Inflammatory macrophage treated with lipopolysaccharide for 1 hour (primary cell): ENCODE measurements at places on chromosomes 2 and 18.
A peak's percentile ranks its signal among the peaks of the same experiment; 100 is the strongest.

GRCh38 chr18:24672165-24672941 is 211.9 kb downstream of the HRH4 start:
- no peak for DNase-seq

DNA sequence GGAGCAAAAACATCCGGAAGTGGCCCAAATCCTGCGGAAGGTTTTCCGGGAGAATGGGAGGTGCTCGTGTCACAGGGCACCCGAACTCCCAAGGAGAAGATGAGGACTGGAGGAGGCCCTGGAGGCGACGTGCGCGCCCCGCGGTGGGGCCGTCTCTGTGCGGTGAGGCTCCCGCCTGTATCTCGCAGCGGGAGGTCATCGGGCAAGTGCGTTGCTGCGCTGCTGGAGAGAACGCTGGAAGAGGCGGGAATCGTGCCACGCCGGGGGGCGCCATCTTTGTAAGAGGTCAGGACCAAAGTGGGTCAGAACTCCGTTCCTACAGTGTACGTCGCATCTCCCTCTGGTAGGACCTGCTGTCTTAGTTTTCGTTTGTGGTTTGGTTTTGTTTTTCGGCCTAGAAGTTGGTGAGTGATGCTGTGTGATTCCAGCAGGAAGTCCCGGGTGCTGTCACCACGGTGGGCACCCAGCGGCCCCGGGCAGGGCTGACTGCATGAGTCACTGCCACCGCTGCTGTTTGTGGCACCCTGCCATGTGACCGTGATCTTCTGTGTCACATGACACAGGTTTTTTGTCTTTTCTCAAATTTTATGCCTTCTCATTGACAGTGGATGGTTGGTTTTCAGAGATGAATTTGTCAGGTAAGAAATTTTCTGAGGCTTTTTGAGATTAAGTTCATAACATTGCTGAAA is 21.5 kb upstream of the ATP9B start:
- no peak for DNase-seq

DNA sequence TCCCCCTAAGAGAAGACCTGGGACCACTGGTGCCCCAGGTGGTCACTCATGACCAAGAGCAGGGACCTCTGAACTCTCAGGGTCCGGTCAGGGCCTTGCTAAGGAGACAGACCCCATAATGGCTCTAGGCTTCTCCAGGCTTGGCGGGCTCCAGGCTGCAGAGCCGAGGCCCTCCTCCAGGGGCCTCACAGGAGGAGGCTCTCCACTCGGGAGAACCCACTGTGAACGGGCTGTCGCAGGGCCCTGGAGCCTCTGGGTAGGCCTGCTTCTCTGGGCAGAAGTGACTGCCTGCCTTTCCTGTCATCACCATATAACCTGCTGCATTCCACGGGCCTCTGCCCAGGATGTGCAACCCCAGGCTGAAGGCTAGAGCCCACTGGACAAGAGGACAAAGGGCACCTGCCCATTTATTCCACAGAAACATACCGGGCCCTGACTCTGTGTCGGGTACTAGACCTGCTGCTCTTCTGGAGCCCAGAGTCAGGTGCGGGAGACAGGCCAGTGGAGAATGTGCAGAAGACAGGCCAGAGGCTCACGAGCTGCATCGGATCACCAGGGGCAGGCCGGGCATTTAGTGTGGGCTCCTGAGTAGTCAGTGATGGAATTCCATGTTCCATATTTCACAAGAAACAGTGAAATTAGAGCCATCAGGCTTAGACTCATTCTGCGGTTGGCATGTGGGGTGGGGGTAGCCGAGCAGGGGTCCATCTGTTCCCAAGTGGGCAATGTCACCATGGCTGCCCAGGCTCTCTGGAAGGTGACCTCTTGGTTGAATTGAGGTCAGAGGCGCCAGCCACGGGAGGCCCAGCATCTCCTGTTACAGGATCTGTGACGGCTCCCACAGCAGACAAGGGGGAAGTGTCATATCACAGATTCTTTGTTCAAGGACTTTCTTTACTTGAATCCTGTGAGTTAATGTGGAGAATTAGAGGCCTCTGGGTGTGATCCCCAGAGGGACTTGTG is 220.8 kb downstream of the SH3RF3 start:
- DNase-seq, result no peak

DNA sequence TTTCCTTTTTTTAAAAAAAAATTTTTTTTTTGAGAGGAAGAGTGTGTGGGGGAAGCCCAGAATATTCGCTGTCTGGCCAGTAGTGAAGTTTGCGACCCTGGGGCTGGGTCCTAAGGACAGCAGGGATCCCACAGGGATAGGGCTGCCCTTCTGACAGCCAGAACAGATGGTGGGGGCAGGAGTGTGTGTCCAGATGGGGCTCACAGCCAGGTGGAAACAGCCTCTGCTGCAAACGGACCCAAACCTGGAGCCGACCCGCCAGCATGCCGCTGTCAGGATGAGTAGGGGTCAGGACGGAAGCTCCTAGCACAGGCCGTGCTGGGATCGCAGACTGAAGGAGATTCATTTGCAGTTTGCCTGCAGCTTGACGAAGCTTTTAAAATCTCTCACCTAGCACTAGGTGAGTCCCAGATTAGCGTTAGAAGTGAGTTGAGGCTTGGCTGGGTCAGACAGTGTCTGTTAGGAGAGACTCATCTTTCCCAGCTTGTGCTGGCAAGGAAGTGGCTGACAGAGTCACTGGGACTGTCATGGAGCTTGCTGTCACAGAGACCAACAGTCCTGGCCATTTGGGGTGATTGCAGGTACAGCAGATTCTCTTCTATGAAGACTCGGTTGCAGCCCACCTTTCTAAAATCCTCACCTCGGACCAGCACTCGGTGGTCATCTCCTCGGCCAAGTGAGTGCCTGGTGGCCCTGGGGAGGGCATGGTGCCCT is 93.4 kb downstream of the DGKD start:
- no peak for DNase-seq

GRCh38 chr2:134152045-134153010 is 101.5 kb upstream of the MGAT5 start:
- DNase-seq, result peak; percentile 71

DNA sequence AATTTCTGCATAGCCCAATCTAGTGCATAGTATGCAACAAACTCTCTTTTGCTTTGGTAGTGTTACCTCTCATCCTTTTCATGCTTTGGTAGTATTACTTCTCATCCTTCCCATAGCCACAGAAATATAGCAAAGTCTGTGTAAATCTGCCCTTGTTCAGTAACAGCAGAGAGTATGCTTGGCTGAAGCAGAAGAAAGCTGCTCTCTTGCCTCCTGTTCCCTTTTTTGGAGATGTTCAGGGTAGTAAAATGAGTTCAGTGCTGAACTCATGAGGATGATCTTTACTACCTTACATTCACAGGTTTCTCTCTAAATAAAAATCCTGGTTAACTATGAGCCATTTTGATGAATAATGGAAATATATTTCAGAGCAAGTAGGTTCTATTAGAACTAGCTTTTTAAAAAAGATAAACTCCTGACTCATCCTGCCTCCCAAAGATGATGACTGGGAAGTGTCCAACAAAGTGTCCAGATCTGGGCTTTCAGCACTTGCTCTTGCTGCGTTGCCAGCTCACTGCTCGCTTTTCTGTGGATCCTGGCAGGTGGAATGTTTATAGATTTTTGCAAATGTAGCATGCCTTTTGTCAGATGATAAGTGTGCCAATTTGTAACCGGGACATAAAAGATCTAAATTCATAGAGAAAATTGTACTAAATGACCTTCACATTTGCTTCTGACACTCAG is 29.4 kb upstream of the CHMP3 start:
- DNase-seq, result no peak

- DNase-seq, result peak; percentile 58
These were observed 503 bp downstream of the ZNF513 start for GRCh38 chr2:27379836-27380625.

DNA sequence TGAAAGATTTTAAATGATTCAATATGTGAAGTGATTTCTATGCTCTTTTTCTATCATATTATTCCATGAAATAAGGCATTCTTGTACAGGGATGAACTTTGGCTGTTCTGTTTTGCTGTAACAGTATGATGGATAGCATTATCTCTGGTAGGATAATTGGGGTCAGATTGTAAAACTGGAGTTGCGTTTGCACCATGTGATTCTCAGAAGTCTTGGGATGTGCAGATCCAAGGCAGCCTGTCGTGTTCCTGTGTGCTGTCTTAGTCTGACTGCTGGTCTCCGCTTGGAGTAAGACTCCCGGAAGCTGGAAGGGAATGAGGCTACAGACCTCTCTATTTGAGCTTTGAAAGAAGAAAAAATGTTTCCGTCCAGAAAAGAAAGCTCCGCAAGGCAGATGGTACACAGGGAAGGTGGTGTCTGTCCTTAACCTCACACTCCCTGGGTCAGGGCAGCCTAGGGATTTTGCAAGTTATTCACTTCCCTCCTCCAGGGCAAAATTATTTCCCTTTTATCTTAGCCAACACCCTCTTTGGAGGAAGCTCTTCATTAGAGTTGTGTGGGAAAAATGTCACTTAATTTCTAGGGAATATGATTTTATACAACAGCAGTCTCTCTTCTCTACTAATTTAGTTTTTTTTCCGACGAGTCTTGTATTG is 250.6 kb downstream of the PTPRM start:
- no peak for DNase-seq

- DNase-seq, result no peak
These were observed 34.0 kb downstream of the SLC4A10 start for GRCh38 chr2:161658259-161658658.

GRCh38 chr2:126936219-126936723 is 37.6 kb downstream of the TEX51 start:
- DNase-seq, result no peak

GRCh38 chr2:25419678-25420242 is 78.0 kb upstream of the DNMT3A start:
- DNase-seq, result peak; percentile 16

DNA sequence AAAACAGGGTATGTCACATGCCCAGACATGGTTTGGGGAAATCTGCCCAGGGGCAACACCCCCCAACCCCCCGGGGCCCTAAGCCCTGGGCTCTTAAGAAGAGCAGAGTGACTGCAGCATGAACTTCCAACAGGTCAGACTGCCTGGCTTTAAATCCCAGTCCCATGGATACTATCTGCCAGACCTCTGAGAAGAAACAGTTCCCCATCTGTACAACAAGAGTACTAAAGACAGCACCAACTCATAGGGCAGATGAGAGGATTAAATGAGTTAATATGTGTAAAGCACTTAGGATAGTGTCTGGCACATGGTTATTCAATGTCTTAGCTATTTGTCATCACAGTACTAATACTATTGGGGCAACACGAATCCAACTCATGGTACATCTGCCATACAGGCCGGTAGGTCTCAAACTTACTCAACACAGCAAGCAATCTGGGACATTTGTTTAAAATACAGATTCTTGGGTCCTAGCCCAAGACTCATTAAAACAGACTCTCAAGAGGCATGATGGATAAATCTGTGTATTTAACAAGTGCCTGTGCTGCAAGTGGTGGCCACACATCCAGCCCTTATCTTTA is 23.4 kb downstream of the CDH2 start:
- no peak for DNase-seq

GRCh38 chr18:74597662-74598349 is at the start of gene ZNF407:
TSS of gene ZNF407 (plus strand) at chr18:74597870. CDS start at chr18:74631020, 33,150 bp downstream.
- DNase-seq, result peak; percentile 84
